Activated T-helper 17 cell treated with anti-CD3 and anti-CD28 coated beads, Interleukin-2, amount 50 U/mL, for 72 hours (primary cell): ENCODE measurements at places on chromosomes 12 and 14. TPM values are rescaled to one million over a fixed set of nuclear protein-coding genes. Genes with fewer than 3 reads are reported as not detected.

- no peak for ATAC-seq
Observed at GRCh38 chr12:38639625-38640024, 265.8 kb downstream of the CPNE8 start.

The AKAP6 gene
- total RNA-seq = 1.1 TPM

The HVCN1 gene
- total RNA-seq = 1.7 TPM

DNA sequence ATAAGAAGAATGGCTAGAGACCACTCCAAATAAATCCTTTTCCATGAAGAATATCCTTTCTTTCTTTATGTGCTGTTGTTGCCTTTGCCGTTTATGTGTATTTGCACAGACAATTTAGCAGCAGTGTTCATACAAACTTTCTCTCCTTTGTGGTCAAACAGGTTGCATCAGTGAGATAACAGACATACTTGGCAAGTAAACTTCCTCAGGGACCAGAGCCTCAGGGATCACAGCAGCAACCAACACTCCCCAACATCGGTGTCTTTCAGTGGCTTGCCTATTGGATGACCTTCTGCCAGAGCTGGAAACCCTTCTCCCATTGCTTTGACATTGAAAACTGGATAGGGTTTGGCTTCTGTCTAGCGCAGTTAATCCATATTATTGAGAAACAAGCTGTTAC, 252.2 kb downstream of the BTG1 start:
- no peak for ATAC-seq

- ATAC-seq = no peak
Observed at GRCh38 chr14:44383636-44384035, 123.4 kb downstream of the FSCB start.

DNA sequence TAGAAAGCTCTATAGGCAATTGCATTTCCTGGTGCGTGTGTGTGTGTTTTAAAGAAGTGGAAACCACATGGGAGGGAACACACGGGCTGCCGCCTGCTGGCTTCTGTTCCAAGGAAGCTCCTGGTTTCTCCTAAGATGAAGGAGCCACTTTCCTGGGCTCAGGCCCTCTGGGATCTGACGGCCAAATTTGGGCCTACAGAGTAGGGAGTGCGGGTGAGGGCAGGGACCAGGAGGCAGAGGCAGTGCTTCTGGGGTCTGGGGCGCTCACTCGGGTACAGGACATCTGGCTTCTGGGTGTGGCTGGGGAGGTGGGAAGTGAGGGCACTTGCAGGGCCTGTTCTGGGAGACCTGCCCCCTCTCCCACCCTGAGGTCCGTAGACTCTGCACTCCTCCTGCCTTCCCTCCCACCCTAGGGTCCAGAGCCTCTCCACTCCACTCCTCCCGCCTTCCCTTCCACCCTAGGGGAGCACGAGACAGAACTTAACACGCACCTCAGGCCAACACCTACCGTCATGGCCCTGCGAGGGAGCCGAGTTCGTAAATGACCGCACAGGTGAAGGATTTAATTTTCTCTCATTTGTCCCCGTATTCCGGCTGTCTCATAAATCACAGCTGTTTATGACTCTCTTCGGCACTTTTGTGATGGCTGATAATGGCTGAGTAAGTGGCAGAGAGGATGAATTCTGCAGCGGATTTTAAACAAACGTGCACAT, 127.7 kb downstream of the KIF26A start:
- ATAC-seq = no peak

- ATAC-seq = no peak
Observed at GRCh38 chr14:72264716-72265115, 332.5 kb downstream of the RGS6 start.

DNA sequence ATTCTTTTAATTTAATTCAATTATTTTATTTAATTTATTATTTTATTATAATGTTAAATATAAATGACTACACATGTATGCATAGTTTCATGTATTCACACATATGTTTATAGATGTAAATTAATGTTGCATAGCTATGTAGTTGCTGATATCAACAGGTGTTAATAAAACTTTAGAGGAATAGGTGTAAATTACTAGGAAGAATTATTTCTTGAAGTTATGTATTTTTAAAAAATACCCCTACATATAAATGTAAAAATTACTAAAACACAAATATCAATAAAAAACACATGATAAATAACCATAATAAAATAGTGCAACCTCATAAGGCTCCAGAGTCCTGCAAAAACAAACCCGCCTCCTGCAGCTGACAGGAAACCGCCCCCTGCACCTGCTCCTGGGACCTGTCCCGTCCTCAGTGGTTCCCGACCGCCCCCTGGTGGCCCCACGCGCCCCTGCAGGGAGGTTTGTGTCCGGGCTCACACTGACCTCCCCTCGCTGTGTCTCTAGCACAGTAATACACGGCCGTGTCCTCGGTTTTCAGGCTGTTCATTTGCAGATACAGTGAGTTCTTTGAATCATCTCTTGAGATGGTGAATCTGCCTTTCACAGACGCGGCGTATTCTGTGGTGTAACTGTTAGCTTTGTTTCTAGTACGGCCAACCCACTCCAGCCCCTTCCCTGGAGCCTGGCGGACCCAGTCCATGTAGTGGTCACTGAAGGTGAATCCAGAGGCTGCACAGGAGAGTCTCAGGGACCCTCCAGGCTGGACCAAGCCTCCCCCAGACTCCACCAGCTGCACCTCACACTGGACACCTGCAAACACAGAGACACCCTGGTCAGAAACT, 1264.0 kb downstream of the TMEM121 start:
- peak; percentile 73 for ATAC-seq

GRCh38 chr12:88896958-88897357, 316.7 kb upstream of the KITLG start:
- no peak for ATAC-seq

- ATAC-seq = no peak
Observed at GRCh38 chr12:62738105-62738504, 196.8 kb downstream of the PPM1H start.

- peak; percentile 85 for ATAC-seq
Observed at GRCh38 chr14:72665259-72665658, 228.6 kb downstream of the DPF3 start.

DNA sequence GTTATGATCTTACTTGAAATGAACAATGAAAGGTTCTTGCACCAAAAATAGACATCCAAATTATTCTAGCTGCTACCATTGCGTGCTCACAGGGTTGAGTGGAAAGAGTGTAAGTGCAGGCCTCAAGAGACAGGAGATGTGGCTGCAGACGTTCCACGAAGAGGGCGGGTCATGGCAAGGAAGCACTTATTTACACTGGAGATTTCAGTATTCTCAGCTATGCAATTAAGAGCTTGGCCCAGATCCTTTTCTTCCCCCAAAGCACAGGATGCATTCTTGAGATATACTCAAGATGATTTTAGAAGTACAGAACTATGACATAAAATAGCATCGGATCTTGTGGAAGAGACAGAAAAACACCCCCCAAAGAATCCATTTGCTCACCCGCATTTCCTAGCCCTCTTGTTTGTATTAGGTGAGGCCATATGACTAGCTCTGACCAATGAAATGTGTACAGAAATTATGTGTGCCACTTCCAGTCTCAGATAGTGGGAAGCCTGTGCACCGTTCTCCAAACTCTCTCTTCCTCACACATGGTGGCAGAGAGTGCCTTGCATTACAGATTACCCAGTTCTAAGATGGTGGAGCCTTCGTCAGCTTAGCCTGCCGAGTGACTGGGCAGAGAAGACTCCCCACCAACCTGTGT, 261.4 kb downstream of the TTC8 start:
- no peak for ATAC-seq

- no peak for ATAC-seq
Observed at GRCh38 chr12:27844366-27845090, 64.5 kb upstream of the MANSC4 start.

- no peak for ATAC-seq
Observed at GRCh38 chr12:116698554-116699075, 39.3 kb downstream of the SPRING1 start.

DNA sequence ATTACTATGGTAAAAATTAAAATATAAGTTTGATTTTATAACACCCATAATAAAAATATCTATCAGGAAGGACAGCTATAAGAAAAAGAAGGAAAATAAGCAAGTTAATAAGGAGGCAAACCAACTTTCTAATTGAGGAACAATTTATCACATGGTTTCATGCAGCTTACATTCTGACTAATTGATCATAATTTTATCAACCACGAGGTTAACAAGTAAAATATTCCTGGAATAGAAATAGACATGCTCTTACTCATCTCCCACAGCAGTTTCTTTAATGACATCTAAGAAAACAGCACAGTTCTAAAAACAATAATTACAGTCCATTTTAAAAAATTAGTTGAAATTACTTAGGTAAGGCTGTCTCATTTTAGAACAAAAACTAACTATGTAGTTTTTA, 130.8 kb upstream of the KRR1 start:
- ATAC-seq = peak; percentile 36
